ENCODE measurements at places on chromosomes 16 and 17. TPM values are rescaled to one million over a fixed set of nuclear protein-coding genes. Genes with fewer than 3 reads are reported as not detected.

Gene CBX4
- total RNA-seq, result 6.6 TPM

Gene CD19
- not detected for total RNA-seq

Gene LDHD
- 0.39 TPM for total RNA-seq

Gene KRTAP4-1
- total RNA-seq, result not detected

Gene BAIAP2
- total RNA-seq, result 32.3 TPM

Gene VAC14
- 29.4 TPM for total RNA-seq

Gene CPHXL
- not detected for total RNA-seq

Gene QRICH2
- 2.2 TPM for total RNA-seq

Gene C16orf86
- 3.3 TPM for total RNA-seq

Gene EVI2B
- total RNA-seq, result 1.4 TPM

Gene SAP30BP
- 51.0 TPM for total RNA-seq

Gene C16orf89
- total RNA-seq, result not detected

Gene CES5A
- total RNA-seq, result not detected

Gene KRTAP4-3
- total RNA-seq, result not detected

Gene CA7
- not detected for total RNA-seq

Gene VWA3A
- 0.20 TPM for total RNA-seq

Gene CHST4
- total RNA-seq, result under 0.01 TPM

Gene TAC4
- not detected for total RNA-seq

Gene TP53TG3
- total RNA-seq, result not detected

Data from subcutaneous preadipocyte (primary cell).